ENCODE measurements at places on chromosomes 2 and 18. TPM values are rescaled to one million over a fixed set of nuclear protein-coding genes. Genes with fewer than 3 reads are reported as not detected.
A peak's percentile ranks its signal among the peaks of the same experiment; 100 is the strongest.

GRCh38 chr2:173991856-173992588 is 26.8 kb upstream of the SP3 start:
- no peak for DNase-seq

DNA sequence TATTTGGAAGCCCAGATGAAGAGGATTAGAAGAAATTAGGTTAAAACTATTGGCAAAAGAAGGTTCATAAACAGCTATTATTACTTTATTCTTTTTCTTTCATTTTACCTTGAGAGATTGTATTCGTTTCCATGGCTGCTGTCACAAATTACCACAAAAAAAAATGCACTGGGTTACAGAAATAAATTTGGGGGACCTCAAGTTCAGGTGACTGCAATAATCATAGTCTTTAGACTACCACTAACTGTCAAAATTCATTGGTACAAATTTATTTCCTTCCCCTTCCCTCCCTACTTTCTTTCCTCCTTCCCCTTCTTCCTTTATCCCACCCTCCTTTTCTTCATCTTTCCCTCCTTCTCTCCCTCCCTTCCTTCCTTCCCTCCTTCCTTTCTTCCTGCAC is 217.8 kb upstream of the PIK3C3 start:
- no peak for DNase-seq

DNA sequence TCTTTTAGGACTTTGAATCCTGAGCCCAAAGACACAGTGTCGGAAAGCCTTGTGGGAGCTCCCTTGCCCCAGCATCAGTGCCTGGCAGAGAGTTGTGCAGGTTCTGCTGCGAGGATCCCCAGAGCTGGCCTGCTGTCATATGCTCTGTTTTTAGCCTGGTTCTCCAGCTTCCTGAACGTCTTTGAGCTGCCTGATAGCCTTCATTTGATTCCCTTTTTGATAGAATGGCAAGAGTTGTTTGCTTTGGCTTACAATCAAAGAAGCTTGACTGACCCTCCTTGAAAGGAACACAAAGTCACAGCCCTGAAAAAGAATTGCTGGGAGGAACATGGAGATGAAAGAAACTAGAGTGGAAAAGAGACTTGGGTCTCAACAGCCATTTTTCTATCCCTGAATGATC is 95.4 kb downstream of the C1QL2 start:
- DNase-seq, result no peak

DNA sequence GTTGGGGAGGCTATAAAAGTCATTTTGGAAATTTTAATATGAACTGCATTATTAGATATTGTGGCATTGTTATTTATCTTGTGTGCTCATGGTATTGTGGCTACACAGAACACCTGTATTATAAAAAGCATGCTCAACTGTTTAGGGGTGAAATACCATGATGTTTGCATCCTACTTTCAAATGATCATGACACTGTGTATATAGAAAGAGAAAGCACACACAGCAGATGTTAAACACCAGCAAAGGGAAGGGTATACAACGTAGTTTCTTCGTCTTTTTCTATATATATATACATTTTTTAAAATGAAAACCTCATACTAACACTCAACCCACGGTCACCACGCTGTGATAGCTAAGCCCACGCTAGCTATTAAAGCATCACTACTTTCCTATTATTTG is 27.1 kb downstream of the STARD7 start:
- DNase-seq, result no peak

DNA sequence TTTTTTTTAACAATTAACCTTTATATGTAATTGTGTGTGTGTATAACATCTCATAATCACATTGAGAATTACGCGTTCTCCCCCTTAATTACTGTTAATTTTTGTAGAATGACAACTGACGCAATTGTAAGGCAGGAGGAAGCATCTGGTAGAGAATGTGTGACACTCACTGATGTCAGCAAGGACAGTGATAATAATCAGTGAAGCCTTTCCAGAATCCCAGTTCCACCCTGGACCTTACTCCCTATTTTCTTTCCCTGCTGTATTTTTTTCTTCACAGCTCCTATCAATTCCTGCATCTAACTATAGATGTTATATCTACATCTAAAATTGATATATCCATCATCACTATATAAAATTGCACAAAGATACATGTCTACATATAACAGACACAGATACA is 16.1 kb upstream of the STRN start:
- no peak for DNase-seq

DNA sequence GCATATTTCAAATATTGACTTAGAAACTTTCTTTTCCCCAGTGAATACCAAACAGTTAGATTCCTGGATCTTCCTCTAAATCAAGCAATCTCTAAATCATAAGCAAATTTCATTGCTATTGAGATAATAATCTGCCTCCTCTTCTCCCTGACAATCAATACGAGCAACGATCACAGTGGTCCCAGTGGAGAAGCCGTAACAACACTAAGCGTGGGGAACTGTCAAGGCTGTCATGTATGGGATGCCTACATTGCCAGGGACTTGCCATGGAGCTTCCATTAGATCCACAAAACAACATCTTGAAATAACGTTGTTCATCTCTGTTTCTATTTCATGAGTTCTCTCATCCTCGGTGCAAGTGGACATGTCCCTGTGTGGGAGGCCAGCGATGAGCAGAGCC is 61.3 kb downstream of the SNTG2 start:
- no peak for DNase-seq

DNA sequence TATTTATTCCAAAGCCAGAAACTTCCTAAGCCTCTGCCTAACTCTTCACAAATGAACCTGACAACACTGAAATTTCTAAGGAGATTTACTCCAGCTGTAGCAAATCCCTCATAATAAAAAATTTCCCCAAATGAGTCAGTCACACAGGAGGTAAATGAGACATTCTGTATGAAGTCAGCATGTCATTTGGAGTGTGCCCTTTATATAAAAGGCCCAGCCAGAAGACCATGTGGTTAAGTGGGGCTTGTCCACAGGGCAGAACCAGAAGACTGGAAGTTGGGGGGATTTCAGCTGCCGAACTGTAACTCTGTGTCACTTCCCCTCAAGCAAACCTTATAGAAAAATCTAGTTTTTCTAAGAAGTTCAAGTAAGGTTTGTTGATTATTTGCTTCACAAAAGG is 30.2 kb downstream of the NRP2 start:
- peak; percentile 89 for DNase-seq

DNA sequence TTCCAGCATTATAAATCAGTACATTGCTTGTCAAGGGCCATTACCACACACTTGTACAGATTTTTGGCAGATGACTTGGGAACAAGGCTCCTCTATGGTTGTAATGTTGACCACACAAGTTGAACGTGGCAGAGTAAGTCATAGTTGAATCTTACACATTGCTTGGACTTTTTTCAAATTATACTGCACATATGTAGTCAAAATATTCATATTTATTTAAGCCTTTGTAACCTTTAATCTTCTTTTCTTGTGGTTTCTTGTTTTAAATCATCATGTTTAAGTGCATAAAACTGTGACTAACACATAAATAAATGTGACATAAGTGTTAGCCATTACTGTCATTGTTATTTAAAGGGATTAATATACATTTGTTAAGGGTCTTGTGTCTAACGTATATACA is 52.1 kb upstream of the EPB41L5 start:
- peak; percentile 81 for DNase-seq

DNA sequence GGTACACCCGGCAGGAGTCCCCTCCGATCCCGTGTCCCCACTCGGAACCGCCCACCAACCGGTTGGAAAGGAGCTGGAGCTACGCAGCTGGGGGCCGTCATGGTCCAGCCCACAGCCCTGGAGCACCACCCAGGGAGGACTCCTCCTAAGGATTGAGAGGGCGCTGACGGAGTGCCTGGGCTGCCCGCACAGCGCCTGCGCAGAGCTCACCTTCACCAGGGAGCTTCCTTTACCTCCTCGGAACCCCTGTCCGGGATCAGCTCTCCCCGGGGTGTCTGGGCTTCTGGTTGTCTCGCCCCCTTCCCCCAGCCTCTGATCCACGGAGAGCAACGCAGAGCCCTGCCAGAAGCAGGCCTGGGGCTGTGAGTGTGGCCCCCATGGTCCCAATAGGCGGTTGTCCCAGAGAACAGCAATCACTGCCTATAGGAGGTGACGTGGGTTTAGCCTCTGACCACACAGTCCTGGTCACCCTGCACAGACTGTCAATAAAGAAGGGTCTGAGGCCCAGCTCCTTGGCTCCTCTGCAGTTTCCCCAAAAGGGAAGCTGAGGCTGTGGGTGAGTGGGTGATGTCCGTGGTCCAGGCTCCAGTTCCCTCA is 14.6 kb downstream of the ALPG start:
- no peak for DNase-seq

DNA sequence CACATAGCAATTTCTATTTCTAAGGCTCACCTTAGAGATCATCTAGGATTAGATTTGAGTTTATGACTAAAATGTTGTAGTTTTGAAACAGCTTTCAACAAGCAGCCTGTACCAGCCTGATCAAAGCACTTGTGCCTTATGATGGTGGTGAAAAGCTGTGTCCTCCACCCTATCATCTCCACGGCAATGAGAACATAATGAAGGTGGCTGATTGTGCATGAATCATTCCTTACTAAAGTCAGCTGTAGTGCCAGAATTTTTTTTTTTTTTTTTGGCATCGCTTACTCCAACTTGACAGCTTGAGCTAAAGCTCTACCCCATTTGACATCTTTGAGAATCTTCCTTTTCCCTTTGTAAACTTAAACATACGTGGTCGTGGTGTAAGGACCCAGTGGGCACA is 86.0 kb downstream of the DCC start:
- DNase-seq, result no peak

DNA sequence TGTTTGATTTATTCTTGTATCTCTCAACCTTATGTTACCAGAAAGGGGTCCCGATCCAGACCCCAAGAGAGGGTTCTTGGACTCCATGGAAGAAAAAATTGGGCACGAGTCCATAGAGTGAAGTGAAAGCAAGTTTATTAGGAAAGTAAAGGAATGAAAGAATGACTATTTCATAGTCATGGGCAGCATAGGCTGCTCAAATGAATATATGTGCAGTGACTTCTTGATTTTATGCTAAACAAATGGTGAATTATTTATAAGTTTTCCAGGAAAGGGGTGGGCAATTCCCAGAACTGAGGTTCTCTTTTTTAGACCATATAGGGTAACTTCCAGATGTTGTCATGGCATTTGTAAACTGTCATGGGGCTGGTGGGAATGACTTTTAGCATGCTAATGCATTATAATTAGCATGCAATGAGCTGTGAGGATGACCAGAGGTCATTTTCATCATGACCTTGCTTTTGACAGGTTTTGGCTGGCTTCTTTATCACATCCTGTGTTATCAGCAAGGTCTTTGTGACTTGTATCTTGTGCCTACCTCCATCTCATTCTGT is 832.4 kb upstream of the CDH2 start:
- DNase-seq, result no peak

DNA sequence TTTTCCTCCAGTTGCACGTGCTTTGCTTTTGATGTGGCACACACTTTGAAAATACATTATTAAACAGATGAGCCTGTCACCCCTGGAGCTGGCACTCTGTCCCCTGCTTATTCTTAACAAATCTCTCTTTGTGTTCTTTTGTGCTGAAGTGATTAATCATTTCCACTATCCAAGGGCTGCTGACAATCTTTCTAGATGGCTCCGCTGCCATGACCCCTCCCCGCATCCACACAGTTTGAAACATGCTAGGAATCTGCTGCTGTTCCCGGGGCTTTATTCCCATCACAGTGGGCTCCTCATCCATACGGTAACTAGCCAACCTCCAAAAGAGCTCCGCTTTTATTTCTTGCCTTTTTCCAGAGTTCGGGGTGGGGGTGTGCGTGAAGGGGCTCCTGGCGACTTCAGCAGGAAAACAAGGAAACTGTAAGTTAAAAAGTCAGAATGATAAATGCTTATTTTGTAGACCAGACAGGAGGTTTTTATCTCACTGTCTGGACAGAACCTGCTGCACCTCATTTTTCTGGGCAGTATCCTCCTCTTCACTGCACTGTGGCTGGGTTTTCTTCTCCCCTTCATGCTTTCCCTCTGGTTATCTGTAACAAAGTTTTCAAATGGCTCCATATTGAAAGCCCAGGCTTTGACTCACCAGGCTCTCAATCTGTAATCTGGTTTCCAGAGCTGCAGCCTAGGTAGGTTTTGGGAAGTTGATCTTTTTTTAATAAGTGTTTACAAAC is 319.7 kb downstream of the AFF3 start:
- DNase-seq, result peak; percentile 55

GRCh38 chr2:74499267-74499939 is at the start of gene LBX2:
TSS of gene LBX2 (minus strand) at chr2:74499603. CDS start at chr2:74499537, 66 bp downstream.
- DNase-seq, result no peak

- DNase-seq, result peak; percentile 97
These were observed 222.9 kb upstream of the AGAP1 start for GRCh38 chr2:235270956-235271355.

DNA sequence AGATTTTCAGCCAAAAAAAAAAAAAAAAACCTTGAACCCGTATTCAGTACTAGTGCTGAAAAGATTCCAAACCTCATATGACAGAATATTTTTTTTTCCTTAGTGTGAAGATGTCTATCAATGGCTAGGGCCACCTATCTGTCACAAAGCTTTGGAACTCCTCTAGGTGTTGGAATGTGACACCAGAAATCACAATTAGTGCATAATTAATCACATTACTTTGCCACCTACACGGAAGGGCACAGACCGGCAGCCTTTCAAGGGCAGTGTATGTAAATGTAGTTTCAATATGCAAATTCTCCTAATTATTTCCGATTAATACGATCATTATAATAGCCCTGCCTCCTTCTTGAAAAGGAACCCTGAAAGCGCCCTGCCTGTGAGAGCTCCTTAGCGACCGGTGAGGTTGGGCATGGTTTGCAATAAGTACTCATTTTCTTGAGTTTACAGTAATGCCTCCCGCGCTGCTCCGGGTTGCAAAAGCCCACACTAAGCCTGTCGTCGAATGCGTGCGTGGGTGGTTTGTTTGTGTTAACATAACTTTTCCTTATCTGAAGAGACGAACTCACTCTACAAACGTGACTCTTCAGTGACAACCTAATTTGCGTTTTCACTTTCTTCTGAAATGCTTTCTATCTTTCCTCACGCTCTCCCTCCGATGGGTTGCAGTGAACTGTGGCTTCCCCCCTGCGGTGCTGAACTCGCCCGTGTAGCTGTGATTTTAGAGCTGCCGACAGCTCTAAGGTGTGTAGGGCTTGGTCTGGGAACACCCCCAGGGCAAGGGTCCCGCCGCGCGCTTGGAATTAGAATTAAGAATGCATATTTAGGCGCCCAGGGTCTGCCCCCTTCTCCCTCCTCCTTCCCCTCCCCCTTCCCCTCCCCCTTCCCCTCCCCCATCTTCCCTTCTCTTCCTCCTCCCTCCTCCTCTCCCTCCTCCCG is 765 bp upstream of the ID2 start:
- DNase-seq, result peak; percentile 82

GRCh38 chr2:239460780-239461179 is 60.0 kb upstream of the HDAC4 start:
- DNase-seq, result no peak

GRCh38 chr2:73885406-73885805 is 7.4 kb upstream of the ACTG2 start:
- DNase-seq, result no peak

GRCh38 chr2:72965770-72966450 is 48.6 kb downstream of the EMX1 start:
- DNase-seq, result no peak

- DNase-seq, result no peak
These were observed 22.9 kb downstream of the POLR1A start for GRCh38 chr2:86082756-86083155.

GRCh38 chr2:104820126-104820525 is 33.8 kb upstream of the POU3F3 start:
- no peak for DNase-seq

Gene EHD3
- total RNA-seq, result 20.9 TPM

Gene FLACC1
- total RNA-seq, result 1.7 TPM

Gene MGAT4A
- 1.2 TPM for total RNA-seq

Gene BOD1L2
- not detected for total RNA-seq

Gene KRTCAP3
- total RNA-seq, result 1.9 TPM

Gene AQP12A
- total RNA-seq, result not detected

Gene SERPINB10
- total RNA-seq, result not detected

Gene RAPGEF4
- total RNA-seq, result 0.62 TPM

Gene COL4A3
- not detected for total RNA-seq
